ENCODE measurements at places on chromosomes 2 and 18. TPM values are rescaled to one million over a fixed set of nuclear protein-coding genes. Genes with fewer than 3 reads are reported as not detected.

Gene SOX11
- total RNA-seq = 12.1 TPM

Gene CTLA4
- not detected for total RNA-seq

Gene CROCC2
- not detected for total RNA-seq

Gene UCN
- 1.2 TPM for total RNA-seq

Gene ASXL2
- 8.7 TPM for total RNA-seq

DNA sequence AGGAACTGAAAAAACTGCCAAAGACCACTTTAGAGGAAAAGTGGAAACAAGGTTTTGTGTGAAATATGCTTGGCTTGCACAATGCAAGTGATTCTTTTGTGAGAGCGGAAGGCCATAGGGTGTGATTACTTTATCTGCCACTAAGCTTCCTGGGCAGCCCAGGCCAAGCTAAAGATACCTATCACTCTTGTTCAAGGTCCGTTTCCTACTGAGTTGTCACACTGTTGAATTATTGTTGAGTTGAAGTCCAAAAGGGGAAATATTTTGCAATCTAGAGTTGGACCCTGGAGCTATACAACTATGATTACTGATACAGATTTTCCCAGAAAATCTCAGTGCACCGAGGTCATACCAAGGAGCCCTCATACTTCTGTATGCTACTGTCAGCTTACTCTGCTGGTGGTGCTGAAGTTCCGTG lies 72.7 kb upstream of the CTAGE1 start:
- no peak for DNase-seq

GRCh38 chr2:85925216-85925671 lies 36.5 kb upstream of the ST3GAL5 start:
- DNase-seq = no peak

DNA sequence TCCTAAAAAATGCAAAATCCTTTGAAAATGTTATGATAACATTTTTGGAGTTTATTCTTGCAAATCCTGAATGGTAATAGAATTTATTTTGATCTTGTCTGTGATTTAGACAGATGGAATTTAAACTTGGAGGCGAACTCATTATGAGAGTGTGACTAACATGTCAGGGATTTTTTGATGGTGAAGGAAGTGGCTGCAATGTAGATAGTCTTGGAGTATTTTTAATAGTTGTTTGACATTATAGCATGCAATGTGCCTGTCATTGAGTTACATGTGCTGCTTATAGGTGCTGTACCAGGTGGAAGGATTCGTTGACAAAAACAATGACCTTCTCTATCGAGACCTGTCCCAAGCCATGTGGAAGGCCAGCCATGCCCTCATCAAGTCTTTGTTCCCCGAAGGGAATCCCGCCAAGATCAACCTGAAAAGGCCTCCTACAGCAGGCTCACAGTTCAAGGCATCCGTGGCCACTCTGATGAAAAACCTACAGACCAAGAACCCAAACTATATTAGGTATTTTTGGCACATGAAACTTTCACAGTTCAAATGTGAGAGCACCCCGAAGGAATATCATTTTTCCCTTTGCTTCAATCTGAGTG lies 141.8 kb downstream of the MYO1B start:
- DNase-seq = peak; percentile 78

- DNase-seq = no peak
Measured at GRCh38 chr2:222525811-222526210, 101.5 kb downstream of the SGPP2 start.

DNA sequence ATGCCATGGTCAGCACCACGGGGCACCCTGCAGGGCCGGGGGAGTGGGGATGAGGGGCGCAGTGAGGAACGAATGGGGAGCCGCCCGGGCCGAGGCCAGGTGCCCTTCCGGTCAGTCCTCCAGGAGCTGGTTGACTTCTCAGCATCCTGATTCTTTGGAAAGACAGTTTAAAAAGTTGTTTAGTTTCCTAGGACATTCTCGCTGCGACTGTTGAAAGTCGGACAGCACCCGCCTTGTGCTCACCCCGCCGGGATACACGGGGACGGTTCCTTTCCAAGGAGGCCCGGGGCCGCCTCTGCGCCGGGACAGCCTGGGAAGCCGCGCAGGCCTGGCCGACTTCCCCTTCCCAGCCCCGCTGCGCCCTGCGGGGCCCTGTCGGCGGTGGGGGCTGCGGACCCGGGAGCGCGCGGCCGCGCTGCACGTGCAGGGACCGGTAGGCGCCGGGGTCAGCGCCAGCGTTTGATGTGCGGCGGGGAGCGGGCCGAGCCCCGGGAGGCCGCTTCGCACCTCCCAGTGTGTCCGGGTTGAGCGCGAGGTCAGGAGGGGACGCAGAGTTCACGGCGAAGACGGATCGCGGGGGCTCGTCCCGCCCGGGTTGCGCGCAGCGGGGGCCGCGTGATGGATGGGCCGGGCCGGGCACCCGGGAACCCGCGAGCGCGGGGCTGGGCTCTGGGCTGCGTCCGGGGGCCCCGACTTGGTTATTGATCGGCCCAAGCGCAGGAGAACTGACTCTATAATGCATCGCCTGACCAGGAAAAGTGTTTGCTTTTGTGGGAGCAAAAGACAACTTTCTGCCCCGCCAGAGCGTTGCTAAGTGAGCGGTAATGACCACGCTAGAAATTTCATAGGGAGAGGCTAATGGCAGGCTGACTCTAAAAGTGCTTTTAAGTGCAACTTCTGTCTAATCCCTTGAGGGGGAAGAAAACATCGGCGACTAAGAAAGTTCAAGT lies 28.0 kb upstream of the SMIM21 start:
- no peak for DNase-seq

GRCh38 chr2:239983004-239983778 lies 42.0 kb downstream of the NDUFA10 start:
- DNase-seq = no peak

DNA sequence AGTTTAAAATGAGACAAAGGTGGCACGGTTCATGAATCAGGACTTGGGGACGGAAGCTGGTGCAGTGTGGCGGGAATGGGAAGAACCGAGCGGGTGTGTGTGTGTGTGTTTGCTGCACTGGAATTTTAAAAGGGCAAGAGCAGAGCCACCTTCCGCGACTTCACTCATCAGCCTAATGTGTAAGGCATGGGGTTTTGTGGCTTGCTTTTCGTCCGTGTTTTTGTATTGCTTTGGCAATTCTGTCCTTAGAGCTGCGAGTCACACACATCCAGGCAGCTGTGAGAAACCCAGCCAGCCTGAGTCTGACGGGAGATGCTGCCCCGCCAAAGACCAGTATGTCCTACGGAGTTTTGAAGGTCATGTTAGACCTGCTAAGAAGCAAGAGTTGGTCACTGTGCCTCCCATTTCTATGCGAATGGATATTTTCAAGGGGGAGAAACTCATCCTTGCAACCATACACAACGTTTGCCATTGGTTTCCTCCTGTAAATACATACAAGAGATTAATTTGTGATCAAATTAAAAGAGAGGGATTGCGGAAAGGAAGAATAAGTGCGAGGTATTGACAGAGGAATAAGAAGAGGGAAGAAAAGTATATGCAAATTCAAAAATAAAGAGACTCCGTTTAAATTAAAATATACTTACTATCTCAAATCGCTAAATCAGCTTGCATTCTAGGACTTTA lies 665 bp upstream of the CACNB4 start:
- DNase-seq = peak; percentile 29

GRCh38 chr18:54260396-54261072 lies 8.8 kb upstream of the POLI start:
- DNase-seq = no peak

GRCh38 chr2:166536111-166536510 lies 42.1 kb upstream of the SCN7A start:
- DNase-seq = no peak

- DNase-seq = no peak
Measured at GRCh38 chr2:48221846-48222516, 308.0 kb upstream of the STON1 start.
